NCI-H774 (cell line): ENCODE measurements at places on chromosomes 1 and 21.

DNA sequence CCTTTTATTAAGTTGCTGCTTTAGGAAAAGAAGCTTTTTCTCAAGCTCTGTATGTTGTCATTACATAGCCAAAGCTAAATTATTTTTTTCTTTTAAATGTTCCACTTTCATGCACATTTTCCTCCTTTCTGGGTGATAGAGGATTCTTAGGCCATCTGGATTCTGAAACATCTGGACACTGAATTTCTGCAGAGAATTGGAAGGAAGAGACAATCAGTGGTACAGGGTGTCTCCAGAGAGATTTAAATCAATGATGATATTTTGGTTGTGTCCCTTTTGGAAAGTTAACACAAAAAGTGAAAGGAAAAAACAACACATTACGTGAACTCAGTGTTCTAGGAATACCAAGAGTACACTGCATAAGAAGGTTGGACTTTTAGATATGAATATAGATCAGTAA is 211.4 kb upstream of the PKN2 start:
- no peak for DNase-seq

DNA sequence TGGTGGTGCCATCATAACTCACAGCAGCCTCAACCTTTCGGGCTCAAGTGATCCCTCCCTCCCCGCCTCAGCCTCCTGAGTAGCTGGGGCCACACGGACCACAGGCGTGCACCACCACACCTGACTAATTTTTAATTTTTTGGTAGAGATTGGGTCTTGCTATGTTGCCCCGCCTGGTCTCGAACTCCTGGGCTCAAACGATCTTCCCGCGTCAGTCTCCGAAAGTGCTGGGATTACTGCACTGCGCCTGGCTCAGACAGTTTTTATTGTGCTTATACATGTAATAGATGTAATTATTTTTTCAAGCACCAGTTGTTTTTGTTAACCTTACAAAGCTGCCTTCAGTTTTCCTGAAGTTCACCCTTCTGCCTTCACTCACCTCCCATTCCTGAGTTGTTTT is 38.0 kb upstream of the HMGN1 start:
- no peak for DNase-seq

GRCh38 chr1:52365071-52365745 is 797 bp downstream of the CC2D1B start:
- DNase-seq = no peak

DNA sequence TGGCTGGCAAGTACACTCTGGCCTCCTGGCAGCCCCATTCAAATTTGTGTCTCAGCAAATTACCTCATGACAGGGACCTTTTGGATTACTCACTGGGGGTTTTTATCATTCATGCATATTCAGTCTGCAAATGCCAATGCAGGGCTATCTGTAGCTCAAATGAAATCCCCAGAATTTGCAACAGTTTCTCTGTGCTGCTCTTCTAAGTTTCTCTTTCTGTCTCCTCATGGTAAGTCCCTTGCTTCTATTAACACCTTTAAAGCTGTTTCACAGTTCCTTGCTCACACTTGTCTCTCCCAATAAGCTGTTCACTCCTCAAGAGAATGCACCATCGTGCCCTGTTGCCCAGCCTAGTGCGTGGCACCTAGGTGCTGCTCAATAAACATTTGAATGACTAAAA is 3.3 kb upstream of the FAM78B start:
- no peak for DNase-seq

DNA sequence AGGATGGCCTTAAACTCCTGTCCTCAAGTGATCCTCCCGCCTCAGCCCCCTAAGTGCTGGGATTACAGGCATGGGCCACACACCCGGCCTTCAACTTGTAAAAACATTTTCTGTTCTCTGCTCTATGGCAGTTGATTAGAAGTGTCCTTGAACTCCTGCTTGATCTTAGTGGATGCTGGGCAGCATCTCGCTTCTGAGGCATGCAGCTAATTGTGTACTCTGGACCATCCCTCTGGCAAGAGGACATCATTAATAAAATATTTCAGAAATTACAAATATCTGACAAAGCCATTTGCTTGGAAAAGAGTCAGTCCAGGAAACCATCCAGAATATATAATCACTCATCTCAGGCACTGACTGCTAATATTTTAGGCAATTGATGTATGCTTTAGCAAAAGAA is 8.1 kb downstream of the NGF start:
- no peak for DNase-seq
